Cortex of kidney (tissue), 1 donor: ENCODE measurements at places on chromosomes 5 and 9.

DNA sequence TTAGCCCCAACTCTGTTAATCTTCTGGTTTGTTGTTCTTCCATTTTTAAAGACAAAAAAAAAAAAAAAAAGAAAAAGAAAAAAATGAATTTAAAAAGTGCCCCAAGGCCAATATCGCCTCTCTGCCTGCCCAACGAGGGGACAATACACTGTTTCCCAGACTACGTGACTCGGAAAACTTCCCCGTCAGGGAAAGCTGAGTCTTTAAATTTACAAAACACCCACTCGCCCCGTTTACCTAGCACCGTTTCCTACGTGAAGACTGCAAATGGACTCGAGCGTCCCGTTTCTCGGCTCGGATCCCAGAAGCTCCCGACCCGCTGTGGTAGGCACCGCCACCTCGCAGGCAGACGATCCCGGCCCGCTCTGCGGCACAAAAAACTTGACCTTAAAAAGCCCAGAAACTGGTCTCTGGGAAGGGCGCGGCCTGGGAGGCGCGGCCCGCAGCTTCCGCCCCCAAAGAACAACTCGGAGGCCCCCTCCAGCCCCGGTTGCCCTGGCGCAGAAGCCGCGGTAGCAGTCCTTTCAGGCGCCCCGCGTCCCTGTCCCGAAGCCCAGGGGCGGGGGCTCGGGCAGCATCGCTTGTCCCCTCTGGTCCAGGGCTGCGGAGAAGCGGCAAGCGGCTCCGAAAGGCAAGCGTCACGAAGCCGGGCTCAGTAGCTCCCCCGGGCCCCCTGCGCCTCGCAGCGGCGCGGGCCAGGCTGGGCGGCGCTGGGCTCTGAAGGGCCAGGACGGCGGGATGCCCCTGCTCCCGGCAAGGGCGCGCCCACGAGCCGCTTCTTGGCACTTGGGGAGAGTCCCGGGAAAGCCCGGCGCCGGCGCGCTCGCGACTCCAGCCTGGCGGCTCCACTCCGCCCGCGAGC lies at the start of gene GCNT4:
GCNT4 (minus strand) TSS at position 367 of the 862 bp plus-strand sequence. CDS start 22,521 bp downstream, outside the sequence.
- no peak for DNase-seq

DNA sequence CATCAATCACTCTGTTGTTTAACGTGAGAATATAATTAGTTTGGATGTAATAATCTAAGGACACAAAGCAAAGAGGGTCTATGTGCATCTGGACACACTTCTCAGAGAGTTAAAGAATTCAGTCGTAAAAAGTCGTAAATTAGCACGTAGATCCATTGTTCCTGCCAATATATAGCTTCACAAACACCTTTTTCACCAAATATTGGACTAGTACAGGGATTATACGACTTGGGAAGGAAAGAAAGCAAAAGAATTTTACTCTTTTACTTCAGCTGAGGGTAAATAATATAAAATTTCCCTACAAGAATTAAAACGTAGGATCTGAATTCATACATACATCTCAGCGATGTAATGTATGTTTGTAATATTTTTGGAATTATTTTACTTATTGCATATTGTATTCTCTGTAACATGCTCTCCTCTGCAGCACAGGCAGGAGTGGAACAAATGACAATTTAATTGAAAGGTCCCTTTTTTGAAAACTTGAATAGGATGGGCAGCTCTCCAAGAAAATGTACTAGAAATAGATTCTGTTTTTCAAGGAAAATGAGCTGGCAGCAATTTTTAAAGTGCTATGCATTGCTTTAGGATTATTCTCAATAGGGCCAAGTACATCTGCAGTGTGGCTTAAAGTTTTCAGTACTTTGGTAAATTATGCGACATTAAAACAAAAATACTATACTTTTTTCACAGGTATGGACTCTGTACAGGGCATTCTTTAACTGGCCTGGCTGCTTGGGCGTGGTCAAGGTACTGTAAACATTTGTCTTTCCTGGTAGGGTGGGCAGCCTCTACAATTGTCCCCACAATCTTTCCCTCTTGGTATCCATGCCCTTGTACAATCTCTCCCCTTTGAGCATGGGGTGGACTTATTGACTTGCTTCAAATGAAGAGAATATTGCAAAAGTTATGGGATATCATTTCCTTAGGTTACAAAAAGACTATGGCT lies 39.7 kb upstream of the HSD17B4 start:
- DNase-seq, result no peak

DNA sequence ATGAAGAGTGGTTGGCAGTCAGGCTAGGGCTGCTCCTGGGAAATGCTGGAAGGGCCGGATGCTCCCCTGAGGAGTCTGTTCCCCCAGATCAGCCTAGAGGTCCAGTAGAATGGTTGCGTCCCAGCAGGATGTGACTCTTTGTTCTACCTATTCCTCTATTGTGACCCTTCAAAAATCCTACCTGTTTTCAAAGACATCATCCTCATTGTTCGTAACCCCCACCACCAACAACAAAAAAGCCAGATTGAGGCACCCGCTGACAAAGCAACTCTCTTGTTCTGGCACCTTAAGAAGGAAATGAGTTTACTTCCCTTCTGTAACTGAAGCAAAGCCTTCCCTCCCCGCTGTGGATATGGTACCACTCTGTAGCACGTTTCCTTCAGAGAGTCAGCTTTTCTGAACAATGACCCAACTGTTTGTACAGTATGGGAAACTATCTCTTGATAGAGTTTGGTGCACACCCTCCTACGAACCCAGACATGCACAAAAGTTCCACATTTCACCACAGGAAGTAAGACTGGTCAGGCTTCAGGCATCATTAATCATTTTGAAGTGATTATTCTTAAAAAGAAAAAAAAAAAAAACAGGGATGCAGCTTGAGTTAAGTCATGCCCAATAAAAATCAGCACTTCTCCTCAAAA lies 207.2 kb downstream of the ENC1 start:
- DNase-seq, result no peak

DNA sequence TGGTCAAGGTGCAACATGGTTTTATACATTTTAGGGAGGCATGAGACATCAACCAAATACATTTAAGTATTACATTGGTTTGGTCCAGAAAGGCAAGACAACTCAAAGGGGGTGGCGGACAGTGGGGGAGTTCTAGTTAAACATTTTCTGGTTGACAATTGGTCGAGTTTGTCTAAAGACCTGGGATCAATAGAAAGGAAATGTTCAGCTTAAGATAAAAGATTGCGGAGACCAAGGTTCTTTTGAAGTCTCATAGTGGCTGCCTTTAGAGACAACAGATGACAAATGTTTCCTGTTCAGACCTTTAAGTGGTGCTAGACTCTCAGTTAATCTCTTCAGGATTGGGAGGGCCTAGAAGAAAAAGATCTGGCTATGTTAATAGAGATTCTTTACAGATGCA lies 47.7 kb upstream of the TTC39B start:
- DNase-seq, result no peak

GRCh38 chr5:156883316-156883875 lies 33.3 kb downstream of the PPP1R2B start:
- no peak for DNase-seq

DNA sequence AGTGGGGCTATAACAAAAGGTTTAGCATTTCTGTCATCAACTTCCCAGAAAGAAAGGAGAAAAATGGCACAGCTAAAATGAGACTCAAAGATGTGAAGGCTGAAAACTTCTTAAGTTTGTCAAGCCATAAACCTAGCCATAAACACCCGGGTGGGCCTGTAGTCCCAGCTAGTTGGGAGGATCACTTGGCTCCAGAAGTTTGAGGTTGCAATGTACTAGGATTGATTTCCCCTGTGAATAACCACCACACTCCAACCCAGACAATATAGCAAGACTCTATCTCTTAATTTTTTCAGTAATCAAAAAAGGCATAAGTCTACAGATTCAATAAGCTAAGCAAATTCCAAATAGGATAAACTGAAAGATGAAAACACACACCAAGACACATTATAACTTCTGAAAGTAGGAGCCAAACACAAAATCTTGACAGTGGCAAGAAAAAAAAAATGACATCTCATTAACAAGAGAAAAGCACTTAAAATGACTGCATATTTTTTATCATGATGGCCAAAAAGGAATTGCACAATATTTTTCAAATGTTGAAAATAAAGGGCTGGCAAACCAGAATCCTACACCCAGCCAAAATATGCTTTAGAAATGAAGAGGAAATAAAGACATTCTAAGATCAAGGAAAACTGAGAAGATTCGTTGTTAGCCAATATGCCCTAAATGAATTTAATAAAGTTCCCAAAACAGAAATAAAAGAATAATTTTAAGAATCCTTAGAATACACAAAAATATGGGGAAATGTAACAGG lies 308.4 kb downstream of the BRINP1 start:
- no peak for DNase-seq

GRCh38 chr5:110063640-110064602 lies 374.2 kb downstream of the MAN2A1 start:
- no peak for DNase-seq

- no peak for DNase-seq
Observed at GRCh38 chr5:86526811-86527348, 90.9 kb upstream of the COX7C start.

GRCh38 chr9:4111233-4112008 lies 188.4 kb downstream of the GLIS3 start:
- no peak for DNase-seq

DNA sequence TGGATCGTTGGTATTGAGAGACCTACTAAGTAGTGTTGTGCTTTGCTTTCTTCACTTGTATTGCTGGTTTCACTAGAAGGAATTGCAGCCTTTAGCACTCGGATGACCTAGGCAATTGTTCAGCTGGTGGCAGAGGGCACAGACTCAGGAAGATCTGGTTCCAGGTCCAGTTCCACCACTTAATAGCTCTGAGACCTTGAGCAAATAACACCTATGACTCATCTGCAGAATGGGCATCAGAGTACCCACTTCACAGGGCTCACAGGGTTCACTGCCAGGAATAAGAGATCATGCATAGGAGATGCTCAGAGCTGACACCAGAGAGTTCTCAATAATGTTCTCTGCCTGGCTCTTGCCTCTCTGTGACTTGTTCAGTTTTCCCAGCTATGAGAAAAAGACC lies 133.6 kb downstream of the SIL1 start:
- no peak for DNase-seq

- DNase-seq, result no peak
Observed at GRCh38 chr5:38870595-38870994, 24.8 kb downstream of the OSMR start.

DNA sequence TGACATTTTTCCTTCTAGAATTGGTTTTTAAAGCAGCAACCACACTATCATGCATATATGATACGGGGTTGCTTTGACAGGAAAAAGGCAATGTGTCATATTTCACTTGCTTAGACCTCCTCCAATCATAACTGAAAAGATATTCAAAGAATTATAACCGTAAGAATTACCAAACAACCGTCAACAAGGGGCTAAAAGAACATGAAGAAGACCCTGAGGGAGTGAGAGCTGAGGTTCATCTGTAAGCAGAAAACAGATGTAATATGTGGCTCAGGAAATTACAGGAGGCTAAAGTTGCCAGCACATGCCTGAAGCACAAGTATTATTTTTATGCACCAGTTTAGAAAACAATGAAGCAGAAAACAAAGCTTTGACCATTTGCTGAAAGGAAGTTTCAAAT lies 78.9 kb downstream of the APBA1 start:
- DNase-seq, result no peak

GRCh38 chr9:20619487-20620200 lies 2.7 kb downstream of the MLLT3 start:
- no peak for DNase-seq

DNA sequence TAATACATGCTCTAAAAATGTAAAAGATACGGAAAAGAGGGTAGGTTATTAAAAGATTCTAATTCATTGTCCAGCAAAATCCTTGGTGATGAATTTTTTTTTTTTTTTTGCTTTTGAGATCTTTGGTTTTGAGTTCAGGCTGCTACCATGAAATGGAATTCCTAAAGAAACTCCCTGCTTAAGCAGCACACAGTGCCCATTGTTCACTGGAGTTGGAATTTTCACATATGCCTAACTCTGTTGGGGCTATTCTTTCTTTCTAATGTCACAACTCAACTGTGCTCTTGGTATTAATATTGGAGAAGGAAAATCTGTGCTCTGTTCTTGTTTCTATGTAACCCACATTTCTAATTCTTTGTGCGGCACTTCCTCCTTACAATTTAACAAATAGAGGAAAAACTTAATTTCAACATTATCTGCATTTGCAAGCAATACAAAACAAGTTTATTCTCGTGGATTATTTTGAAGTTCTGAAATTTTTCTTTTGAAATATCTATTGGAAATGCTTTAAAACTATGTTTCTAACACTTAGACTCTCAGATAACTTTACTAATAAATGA lies 21.6 kb downstream of the MATR3 start:
- DNase-seq, result no peak

- DNase-seq, result no peak
Observed at GRCh38 chr5:175842506-175842905, 28.9 kb upstream of the CPLX2 start.

DNA sequence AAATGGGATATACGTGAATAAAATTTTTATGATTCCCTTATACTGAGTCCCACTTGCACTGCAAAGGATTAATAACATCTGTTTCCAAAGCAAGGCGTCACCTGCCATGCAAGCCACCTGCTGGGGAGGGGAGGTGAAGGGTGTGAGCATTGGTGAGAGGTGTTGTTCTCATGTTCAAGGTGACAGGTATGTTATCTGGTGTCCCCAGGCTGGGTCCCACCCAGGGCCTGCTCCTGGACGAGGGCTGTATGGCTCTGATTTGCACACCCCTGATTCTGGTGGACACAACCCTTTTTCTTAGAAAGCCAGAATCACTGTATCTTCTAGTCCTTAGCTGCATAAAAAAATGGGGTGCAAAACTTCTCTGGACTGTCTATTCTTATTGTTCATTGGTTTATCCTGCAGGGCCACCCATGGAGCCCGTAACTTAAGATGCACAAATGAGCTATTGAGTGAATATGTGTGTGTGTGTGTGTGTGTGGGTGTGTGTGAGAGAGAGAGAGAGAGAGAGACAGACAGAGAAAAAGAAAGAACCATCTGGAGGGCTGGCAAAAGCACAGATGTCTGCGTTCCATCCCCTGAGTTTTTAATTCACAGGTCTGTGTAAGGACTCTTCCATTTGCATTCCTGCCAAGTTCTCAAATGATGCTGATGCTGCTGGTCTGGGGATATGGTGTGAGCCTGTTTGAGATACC lies 53.7 kb downstream of the SYK start:
- DNase-seq, result no peak

GRCh38 chr5:135133181-135133580 lies 99.2 kb upstream of the PITX1 start:
- no peak for DNase-seq

DNA sequence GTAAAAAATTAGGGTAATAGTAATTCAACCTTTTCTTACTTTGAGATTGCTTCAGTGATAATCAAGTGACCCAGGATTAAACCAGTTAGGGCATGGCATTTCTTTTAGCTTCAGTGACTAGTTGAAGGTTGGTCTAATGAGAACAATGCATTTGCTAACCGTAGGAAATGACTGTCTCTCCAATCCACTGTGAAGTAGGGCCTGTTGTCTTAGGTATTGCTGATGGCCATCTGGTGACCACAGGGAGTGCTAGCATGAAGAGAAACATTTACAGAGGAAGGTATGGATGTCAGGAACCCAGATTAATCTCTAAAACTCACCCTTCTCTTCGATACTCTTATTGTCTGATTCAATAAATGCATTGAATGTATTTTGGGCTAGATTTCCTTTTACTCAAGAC lies 535.9 kb upstream of the SEMA6A start:
- no peak for DNase-seq
